Left lung (tissue), 14 donors: ENCODE measurements at places on chromosomes 16 and 17. TPM values are rescaled to one million over a fixed set of nuclear protein-coding genes. Genes with fewer than 3 reads are reported as not detected.

Gene E4F1
- total RNA-seq, result 22.6 TPM

Gene PERCC1
- total RNA-seq, result not detected

Gene CDT1
- total RNA-seq, result 9.3 TPM

Gene OTOA
- total RNA-seq, result 0.97 TPM

Gene RCVRN
- total RNA-seq, result 0.50 TPM

Gene UTS2R
- total RNA-seq, result not detected

Gene IGFALS
- 0.37 TPM for total RNA-seq

- H3K36me3 ChIP-seq, result no peaks in the 10 kb centered on the region
- DNase-seq, result no peak
- H3K27me3 ChIP-seq, result no peaks in the 10 kb centered on the region
- no peak overlapping the region for H3K4me3 ChIP-seq
- no peaks in the 10 kb centered on the region for H3K4me1 ChIP-seq
Measured at GRCh38 chr16:28308794-28309584, 16.7 kb downstream of the SBK1 start.

GRCh38 chr16:66165879-66166278 is 200.6 kb upstream of the CDH5 start:
- H3K4me3 ChIP-seq, result no peak overlapping the region
- H3K36me3 ChIP-seq, result no peaks in the 10 kb centered on the region
- no peak for DNase-seq
- H3K27ac ChIP-seq, result no peak overlapping the region

- DNase-seq, result no peak
- H3K36me3 ChIP-seq, result no peaks in the 10 kb centered on the region
- no peak overlapping the region for H3K4me3 ChIP-seq
- H3K27ac ChIP-seq, result no peak overlapping the region
Measured at GRCh38 chr16:54140057-54140787, 146.4 kb downstream of the IRX3 start.

DNA sequence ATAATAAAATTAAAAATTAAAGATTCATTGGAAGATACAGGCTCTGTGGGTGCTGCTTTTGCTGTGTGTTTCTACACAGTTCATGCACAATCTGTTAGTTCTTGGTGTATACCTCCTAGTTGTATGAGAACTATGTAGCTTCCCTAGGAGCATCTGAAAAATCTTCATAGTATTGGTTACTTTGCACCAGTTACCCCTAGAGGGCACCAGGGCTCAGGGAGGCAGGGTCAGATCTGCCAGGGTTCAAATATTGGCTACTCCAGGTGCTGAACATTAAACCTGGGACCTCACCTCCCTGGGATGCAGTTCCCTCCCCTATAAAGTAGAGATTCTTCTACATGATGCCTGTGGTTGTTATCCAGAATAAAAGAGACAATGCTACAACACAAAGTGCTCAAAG is 583.0 kb upstream of the CDH11 start:
- no peak overlapping the region for H3K27ac ChIP-seq
- no peaks in the 10 kb centered on the region for H3K36me3 ChIP-seq
- no peak for DNase-seq
- no peaks in the 10 kb centered on the region for H3K27me3 ChIP-seq
- no peak overlapping the region for H3K4me3 ChIP-seq
- no peaks in the 10 kb centered on the region for H3K4me1 ChIP-seq
